ENCODE measurements at places on chromosomes 12 and 14.

DNA sequence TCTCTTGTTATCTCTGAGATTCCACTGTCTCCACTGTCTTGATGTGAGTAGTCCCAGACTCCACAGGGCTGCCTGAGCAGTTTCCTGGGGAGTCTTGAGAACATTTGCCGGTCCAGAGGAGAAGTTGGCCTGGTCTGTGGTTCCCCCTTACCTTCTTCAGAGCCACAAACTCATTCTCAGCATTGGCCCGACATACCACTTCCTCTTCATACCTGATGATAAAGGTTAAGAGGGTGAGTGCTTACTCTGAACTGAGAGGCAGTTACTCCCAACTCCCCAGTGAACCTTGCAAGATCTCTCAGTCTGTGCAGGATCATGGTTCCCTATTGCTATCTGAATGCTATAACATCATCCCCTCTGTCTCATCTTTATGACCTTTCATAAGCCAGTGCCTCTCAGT is 2.6 kb downstream of the KRT84 start:
- DNase-seq: no peak

GRCh38 chr12:70052931-70053497 is 190.2 kb upstream of the CNOT2 start:
- DNase-seq: no peak

DNA sequence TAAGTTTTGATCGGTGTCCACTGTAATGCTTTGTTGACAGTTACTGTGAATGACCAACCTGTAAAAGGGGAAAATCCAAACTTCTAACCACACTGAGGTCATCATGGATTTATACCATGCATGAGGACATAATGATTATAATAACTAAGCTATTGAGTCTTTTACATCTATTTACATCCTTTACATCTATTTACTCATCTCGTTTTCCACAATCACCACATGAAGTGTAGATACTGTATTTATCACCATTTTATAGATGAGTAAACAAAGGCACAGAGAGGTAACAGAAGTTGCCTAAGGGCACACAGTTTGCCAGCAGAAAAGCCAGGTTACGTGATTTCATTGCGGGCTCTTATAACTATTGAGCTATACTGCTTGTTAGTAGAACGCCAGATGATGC is 27.9 kb upstream of the EID3 start:
- no peak for DNase-seq

DNA sequence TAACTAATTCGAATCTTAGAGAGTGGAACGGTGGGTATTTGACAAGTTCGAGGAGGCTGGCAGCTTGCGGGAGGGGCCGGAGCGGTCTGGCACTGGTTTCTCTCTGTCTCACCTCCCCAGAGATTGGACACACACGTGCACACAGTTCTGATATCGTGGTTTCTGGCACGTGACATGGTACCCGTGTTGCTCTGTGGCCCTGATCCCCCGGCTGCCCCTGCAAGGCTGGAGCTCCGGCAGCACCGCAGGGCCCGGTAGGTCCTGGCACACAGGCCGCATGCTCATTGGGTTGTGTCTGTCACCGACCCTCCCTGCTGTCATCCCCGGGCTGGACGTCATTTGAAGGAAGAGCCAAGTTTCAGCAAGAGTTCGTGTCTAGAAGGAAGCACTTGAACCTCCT is 82.7 kb downstream of the PPP2R5C start:
- no peak for DNase-seq

DNA sequence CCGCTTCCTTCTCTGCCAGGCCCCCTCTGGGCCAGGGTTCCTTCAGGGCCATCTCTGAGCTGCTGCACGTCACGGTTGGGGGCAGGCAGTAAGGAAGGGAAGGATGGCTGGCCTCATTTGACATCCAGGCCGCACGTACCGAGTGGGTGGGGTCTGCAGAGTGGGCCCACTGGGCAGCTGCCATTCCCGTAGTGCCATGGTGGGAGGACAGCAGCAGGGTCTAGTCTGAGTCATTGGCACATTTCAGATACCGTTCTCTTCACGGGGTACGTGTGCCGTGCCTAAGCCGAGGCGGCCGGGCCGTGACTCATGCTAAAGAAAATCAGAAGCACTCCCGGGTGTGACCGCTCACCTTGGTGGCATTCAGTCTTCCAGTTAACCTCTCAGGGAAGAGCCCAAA is 43.9 kb downstream of the IL31 start:
- no peak for DNase-seq

GRCh38 chr14:36315159-36315853 is 5.1 kb downstream of the MBIP start:
- no peak for DNase-seq

DNA sequence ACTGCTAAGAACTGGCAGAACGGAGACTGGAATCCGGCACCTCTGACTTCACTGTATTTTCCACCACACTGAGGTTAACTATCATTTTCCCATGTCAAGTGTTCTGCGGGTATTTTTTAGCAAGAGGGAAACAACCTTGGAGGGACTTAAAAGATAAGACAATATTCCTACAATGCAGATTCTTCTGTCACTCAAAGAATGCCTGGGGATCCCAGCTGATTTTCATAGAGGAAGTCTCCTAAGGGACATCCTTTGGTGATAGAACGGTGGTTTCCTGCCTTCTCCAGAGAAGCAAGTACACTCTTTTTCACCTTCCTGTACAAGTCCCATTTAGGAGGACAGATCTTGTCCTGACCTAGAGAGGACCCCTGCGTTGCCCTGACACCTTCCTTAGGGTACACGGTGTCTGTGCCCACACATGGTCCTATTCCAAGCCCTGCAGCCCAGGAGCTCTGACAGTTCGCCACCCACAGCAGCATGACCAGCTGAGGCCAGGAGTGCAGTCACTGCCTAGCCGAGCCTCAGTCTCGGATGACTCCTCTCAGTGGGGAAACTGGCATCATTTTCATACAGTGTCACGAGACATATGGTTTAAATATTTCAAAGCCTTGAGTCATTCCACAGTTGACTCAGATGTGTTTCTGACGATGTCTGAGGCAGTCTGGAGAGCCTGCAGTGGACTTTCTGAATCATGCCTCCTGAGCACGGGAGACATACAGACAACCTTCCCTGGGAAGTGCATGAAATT is 181.3 kb upstream of the FKBP4 start:
- DNase-seq: no peak

- DNase-seq: no peak
Measured at GRCh38 chr14:68162887-68163286, 343.3 kb downstream of the RAD51B start.

DNA sequence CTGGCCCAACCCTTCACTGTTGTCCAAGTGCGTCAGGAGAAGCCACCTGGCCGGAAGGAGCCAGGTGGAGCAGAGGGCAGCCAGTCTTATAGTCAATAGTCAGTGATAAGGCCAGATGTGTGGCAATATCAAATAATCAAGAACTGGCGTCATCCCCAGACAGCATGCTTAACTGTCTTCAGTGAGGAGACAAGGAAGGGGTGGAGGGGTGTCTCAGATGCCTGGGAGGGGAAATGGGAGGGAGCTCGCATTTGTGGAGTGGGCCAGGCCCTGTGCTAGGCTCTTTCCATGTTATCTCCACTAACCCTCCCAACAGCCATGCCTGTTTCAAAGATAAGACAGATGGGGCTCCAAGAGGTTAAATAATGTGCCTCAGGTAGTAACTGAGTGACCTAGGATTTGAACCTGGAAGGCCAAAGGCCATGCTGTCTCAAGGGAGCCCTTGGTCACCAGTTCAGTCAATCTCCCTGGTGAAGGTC is 48.9 kb upstream of the FOS start:
- DNase-seq: no peak

DNA sequence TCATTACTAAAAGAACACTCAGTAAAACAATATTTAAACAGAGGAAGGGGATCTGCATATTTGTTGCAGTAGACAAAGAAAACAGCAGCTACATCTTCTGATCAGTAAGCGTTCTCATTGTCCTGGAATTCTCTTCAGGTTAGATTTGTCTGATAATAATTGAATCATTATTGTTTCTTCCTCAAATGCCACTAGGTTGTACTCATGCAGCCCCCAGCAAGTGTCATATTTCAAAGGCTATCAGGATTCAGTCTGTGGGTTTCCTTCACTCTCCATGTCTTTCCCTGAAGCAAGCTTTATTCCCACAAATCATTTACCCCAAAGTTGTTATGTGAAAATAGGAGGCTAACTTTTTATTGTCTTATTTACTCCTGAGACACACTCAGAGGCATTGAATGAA is 14.7 kb downstream of the PIK3C2G start:
- no peak for DNase-seq

- DNase-seq: no peak
Measured at GRCh38 chr12:109295764-109296425, 13.2 kb downstream of the FOXN4 start.

- no peak for DNase-seq
Measured at GRCh38 chr12:77841521-77841920, 10.8 kb downstream of the NAV3 start.

DNA sequence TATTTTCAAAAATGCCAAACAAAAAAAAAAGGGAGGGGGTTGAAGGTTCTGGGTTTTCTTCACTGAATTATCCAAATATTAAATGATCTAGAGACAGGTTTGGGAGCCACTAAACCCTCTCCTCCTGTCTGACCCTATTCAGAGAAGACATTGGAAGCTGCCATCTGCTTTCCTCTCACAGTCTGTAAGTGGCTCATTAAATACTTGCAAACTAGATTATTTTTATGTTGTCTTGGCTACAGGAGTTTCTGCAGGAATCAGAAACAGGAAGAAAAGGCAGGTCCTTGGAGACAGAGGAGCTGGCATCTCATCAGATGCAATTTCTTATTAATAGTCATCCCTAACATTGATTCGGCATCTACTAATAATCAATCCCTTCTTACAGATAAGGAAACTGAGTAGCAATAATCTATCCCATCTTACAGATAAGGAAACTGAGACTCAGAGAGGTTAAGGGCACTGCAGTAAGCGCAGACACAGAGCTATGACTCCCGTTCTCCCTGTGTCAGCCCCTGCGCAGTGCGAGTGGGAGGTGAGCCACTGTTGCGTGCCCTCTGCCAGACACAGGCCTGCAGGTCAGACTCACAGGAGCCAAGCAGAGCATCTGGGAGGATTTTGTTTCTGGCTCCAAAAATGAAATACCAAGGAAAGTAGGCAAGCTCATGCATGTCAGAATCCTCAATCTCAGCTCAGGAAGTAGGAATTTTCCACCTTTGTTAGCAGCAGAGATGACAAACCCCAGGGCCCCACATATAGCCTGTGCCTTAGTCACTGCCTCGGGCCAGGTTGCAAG is 11.0 kb downstream of the BDKRB2 start:
- DNase-seq: no peak

- DNase-seq: no peak
Measured at GRCh38 chr12:130764073-130764472, 48.0 kb upstream of the RIMBP2 start.

- no peak for DNase-seq
Measured at GRCh38 chr12:109561711-109562030, 11.6 kb downstream of the MMAB start.

- peak; percentile 9 for DNase-seq
Measured at GRCh38 chr14:50362764-50363713, 33.6 kb downstream of the CDKL1 start.

DNA sequence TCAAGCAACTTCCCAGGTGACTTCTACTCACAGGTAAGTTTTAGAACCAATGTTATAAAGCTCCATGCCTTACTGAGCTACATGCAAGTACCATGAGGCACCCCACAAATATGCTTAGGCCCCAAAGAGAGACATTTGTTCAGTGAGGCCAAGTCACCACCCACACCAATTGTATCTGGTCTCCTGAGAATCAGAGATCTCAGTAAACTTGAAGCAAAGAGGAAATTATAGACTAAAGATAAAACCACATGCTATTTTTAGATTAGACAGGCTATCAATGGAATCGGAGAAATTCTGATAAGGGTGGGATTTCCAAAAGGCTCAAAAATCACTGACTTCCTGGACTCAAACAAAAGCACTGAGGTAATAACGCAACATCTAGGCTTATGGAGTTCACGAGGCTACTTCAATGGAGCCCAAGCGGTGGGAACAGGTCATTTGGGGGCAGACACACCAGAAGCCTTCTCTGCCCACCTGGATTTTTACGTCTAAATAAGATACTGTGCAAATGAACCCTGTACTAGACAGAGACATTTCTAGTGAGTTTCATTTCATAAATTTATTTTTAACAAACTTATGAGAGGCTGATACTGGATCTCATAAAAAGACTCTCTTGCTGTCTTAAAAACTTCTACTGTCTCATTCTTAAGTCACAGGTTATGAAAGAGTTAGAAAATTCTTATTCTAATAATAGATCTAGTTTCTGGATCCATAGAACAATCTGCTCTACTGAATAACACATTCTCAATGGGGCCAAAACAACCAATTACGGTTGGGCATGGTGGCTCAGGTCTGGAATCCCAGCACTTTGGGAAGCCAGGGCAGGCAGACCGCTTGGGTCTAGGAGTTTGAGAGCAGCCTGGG is 7.7 kb downstream of the SLC15A4 start:
- DNase-seq: no peak

GRCh38 chr14:19800282-19801117 is 3.1 kb upstream of the OR4N2 start:
- DNase-seq: no peak

GRCh38 chr12:120841525-120841924 is 62.6 kb downstream of the SPPL3 start:
- no peak for DNase-seq

DNA sequence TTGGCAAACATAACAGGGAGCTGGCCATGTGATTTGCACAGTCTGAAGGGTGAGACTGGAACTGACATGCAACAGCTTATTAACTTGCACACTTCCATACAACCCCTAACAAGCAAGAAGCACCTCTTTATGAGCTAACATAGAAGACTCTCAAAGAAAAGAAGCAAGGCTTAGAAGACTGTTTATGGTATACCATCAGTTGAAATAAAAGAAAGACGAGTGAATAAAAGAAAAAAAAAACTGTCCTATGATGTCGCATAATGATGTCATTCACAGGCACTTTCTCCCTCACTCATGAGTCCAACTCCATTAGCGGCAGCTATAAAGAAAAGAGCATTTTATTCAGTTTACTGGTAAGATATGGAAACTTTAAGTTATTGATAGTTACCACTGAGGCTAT is 3.3 kb upstream of the MDM1 start:
- DNase-seq: no peak

GRCh38 chr12:121989276-121990113 is 32.2 kb upstream of the BCL7A start:
- DNase-seq: no peak

- no peak for DNase-seq
Measured at GRCh38 chr12:130640496-130640895, 75.6 kb downstream of the RIMBP2 start.

Measured in stimulated activated CD4-positive, alpha-beta T cell treated with anti-CD3 and anti-CD28 coated beads, Interleukin-15, amount 100 ng/mL, for 1 hour (primary cell).